Esophagus squamous epithelium (tissue), 5 donors: ENCODE measurements at places on chromosomes 6 and 20. TPM values are rescaled to one million over a fixed set of nuclear protein-coding genes. Genes with fewer than 3 reads are reported as not detected.

Gene OR11A1
- not detected for total RNA-seq

DNA sequence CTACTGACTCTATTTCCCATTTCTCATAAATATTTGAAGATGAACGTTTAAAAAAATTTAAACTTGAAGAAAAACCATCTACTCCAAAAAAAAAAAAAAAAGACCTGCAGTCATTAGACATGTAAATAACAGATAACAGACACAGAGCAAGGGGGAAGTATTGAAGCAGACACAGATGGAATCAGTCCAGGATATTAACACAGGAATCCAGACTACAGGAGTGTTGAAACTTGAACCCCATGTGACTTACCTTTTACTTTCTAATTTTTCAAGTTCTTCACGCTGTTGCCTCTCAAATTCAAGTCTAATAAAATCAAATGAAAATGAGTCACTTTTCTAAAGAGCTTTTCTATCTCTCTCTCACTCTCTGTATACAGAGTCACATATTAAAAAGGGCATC lies 191.8 kb downstream of the KIF16B start:
- H3K27me3 ChIP-seq: no peaks in the 10 kb centered on the region
- no peak overlapping the region for H3K27ac ChIP-seq
- H3K36me3 ChIP-seq: peaks cover 86% of the 10 kb centered on the region
- H3K4me1 ChIP-seq: no peaks in the 10 kb centered on the region
- no peak for DNase-seq
- no peak overlapping the region for H3K4me3 ChIP-seq

Gene CTAGE9
- not detected for total RNA-seq

GRCh38 chr6:26501482-26501986 lies 1.4 kb downstream of the BTN1A1 start:
- no peaks in the 10 kb centered on the region for H3K36me3 ChIP-seq
- H3K27ac ChIP-seq: no peak overlapping the region
- peak overlapping the region; percentile 4 for H3K4me3 ChIP-seq
- H3K4me1 ChIP-seq: peaks cover 13% of the 10 kb centered on the region
- DNase-seq: no peak

- H3K36me3 ChIP-seq: no peaks in the 10 kb centered on the region
- no peak for DNase-seq
- peaks cover 9% of the 10 kb centered on the region for H3K4me1 ChIP-seq
- H3K27me3 ChIP-seq: no peaks in the 10 kb centered on the region
- no peak overlapping the region for H3K4me3 ChIP-seq
Measured at GRCh38 chr20:2365666-2366065, 15.0 kb upstream of the TGM6 start.

DNA sequence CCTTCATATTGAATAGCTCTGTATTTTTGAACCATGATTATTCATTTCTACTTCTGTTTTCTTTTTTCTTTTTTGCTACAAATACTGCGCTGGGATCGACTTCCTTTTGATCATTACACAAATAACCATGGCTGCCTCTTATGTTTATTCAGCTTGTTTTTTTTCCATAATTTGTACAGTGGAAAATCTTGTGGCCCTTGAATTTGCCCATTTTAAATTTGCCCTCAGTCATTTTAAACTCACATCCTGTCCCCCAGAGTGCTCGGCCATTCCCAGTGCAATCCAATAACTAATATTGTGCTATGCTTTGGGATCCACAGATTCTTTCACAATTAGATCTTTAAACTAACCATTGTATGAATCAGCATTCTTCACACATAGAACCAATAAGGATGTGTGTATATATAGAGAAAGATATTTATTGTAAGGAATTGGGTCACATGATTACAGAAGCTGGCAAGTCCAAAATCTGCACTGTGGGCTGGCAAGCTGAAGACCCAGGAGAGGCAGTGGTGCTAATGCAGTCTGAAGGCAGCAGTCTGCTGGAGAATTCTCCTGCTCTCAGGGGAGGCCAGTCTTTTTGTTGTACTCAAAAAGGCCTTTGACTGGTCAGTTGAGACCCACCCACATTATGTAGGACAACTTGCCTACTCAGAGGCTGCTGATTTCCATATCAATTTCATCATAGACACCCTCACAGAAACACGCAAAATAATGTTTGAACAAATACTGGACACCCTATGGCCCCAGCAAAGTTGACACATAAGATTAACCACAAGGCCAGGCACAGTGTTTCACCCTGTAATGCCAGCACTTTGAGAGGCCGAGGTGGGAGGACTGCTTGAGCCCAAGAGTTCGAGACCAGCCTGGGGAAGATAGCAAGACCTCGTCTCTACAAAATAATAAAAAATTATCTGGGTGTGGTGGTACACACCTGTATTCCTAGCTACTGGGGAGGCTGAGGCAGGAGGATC lies 147.1 kb downstream of the MTHFD1L start:
- H3K4me3 ChIP-seq: no peak overlapping the region
- H3K36me3 ChIP-seq: no peaks in the 10 kb centered on the region
- H3K27ac ChIP-seq: no peak overlapping the region
- H3K4me1 ChIP-seq: peaks cover 9% of the 10 kb centered on the region

Gene HSPA12B
- total RNA-seq: 2.9 TPM

Gene FAM50B
- 4.6 TPM for total RNA-seq

GRCh38 chr6:80690551-80691131 lies 584.2 kb downstream of the BCKDHB start:
- no peaks in the 10 kb centered on the region for H3K4me1 ChIP-seq
- H3K36me3 ChIP-seq: no peaks in the 10 kb centered on the region
- H3K4me3 ChIP-seq: no peak overlapping the region
- H3K27me3 ChIP-seq: no peaks in the 10 kb centered on the region
- H3K27ac ChIP-seq: no peak overlapping the region

GRCh38 chr20:37464611-37465010 lies 56.4 kb upstream of the NNAT start:
- H3K4me3 ChIP-seq: no peak overlapping the region
- no peak for DNase-seq
- no peaks in the 10 kb centered on the region for H3K36me3 ChIP-seq
- H3K27me3 ChIP-seq: no peaks in the 10 kb centered on the region

GRCh38 chr20:58852543-58853271 lies at the start of gene GNAS:
Gene GNAS (plus strand): TSS chr20:58852716.
- DNase-seq: no peak
- H3K36me3 ChIP-seq: no peaks in the 10 kb centered on the region
- H3K27ac ChIP-seq: no peak within 1 kb of the TSS
- peaks cover 3% of the 10 kb centered on the region for H3K27me3 ChIP-seq
- peak within 1 kb of the TSS; percentile 64 for H3K4me3 ChIP-seq

DNA sequence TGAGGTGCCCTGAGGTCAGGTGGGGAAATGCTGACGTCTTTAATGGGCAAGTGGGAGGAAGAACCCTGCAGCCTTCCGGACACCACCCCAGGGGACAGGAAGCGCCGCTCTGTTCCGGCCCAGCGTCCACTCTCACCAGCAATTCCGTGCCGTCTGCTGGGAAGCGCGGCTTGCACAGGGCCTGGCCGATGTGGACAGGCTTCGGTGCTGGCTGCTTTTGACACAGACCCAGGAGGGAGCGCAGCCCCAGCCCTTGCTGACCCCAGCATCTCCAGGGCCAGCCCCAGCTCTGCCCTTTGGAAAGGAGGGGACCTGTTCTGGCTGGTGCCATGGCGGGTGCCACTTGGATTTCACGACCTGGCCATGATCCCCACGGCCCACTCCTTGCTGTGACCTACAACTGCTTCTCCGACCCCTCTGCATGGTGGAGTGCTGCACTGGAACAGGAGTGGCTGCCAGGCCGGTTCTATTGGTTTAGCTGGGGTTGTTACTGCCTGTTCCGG lies 123.2 kb downstream of the DLL1 start:
- H3K27me3 ChIP-seq: no peaks in the 10 kb centered on the region
- H3K4me3 ChIP-seq: no peak overlapping the region
- no peak for DNase-seq
- no peaks in the 10 kb centered on the region for H3K36me3 ChIP-seq
- H3K4me1 ChIP-seq: no peaks in the 10 kb centered on the region
- no peak overlapping the region for H3K27ac ChIP-seq

DNA sequence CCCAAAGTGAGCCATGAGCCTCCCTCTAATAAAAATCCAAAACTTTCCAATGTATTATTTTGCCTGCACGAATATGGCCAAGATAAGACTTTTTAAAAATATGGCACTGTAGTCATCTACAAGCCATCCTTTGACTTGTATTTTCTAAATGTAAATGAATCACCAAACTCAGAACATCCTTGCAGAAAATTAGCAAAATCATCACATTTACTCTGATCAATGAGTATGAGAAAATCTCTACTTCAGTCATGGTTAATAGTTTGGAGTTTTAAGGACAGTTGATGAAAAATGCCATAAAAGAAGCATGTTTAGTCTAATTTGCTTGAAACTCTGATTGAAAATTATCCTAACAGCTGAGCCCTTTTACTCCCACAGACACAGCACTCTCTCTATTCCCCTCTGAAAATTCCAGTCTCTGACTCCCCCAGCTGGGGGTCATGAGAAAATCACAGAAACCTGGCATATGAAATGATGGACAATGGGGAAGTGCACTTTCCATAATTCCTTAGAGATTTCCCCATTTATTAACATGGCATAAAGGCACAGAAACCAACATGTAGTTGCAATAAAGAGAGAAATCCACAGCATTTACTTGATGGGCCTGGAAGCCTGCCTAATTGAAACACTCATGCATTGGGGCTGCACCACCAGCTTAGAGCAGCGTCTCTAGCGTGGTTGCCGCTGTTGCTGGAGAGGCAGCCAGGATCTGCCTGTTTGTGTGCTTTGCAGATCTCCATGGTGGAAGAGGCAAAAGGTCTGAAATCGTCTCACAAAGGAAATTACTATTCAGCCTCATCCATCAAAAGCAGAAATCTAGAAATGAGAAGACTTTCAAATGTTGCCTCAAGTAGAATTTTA lies 214.0 kb downstream of the WDR27 start:
- H3K36me3 ChIP-seq: no peaks in the 10 kb centered on the region
- no peak overlapping the region for H3K4me3 ChIP-seq
- no peaks in the 10 kb centered on the region for H3K27me3 ChIP-seq
- DNase-seq: no peak

- H3K4me3 ChIP-seq: peak overlapping the region; percentile 55
- peaks cover 24% of the 10 kb centered on the region for H3K4me1 ChIP-seq
- H3K27ac ChIP-seq: peak overlapping the region; percentile 22
- no peaks in the 10 kb centered on the region for H3K27me3 ChIP-seq
Measured at GRCh38 chr6:149923327-149923986, 536 bp upstream of the RAET1G start.

Gene PDYN
- total RNA-seq: not detected

Gene CST2
- total RNA-seq: not detected

Gene GNAS-AS1
- 0.19 TPM for total RNA-seq

GRCh38 chr6:12618296-12618695 lies 98.3 kb upstream of the PHACTR1 start:
- H3K27me3 ChIP-seq: no peaks in the 10 kb centered on the region
- no peak overlapping the region for H3K27ac ChIP-seq
- H3K36me3 ChIP-seq: no peaks in the 10 kb centered on the region

Gene PRIM2
- total RNA-seq: 10.9 TPM

Gene IFT52
- 8.8 TPM for total RNA-seq

- no peak overlapping the region for H3K4me3 ChIP-seq
- H3K4me1 ChIP-seq: no peaks in the 10 kb centered on the region
- H3K27me3 ChIP-seq: no peaks in the 10 kb centered on the region
- DNase-seq: no peak
Measured at GRCh38 chr6:167956983-167957492, 40.4 kb upstream of the KIF25 start.

DNA sequence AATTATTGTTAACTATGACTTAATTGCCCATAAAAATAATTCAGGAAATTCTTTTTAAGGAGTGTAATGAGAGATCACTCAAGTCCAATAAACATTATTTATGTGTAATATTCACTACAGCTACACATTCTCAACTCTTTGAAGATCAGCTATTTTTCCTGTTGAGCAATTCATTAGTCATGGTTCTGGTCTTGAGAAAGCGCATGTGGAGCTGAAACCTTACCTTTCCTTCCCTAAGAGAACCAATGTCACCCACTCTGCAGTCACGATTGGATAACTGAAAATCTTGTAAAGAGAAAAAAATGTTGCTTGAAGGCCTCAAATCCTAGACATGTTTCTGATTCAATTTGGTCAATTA lies 736.9 kb upstream of the MARCKS start:
- H3K4me3 ChIP-seq: no peak overlapping the region
- H3K36me3 ChIP-seq: no peaks in the 10 kb centered on the region
- no peaks in the 10 kb centered on the region for H3K27me3 ChIP-seq
- DNase-seq: no peak
- no peak overlapping the region for H3K27ac ChIP-seq

GRCh38 chr6:157101166-157101565 lies 222.2 kb downstream of the TMEM242 start:
- DNase-seq: no peak
- H3K27ac ChIP-seq: no peak overlapping the region
- H3K4me1 ChIP-seq: no peaks in the 10 kb centered on the region
- H3K4me3 ChIP-seq: no peak overlapping the region

GRCh38 chr20:1721687-1722512 lies 64.3 kb upstream of the SIRPG start:
- DNase-seq: no peak
- peaks cover 5% of the 10 kb centered on the region for H3K4me1 ChIP-seq
- H3K27me3 ChIP-seq: no peaks in the 10 kb centered on the region
- H3K36me3 ChIP-seq: no peaks in the 10 kb centered on the region
- no peak overlapping the region for H3K4me3 ChIP-seq

GRCh38 chr6:46184114-46184513 lies 13.3 kb upstream of the ENPP5 start:
- no peak overlapping the region for H3K27ac ChIP-seq
- no peaks in the 10 kb centered on the region for H3K27me3 ChIP-seq
- no peaks in the 10 kb centered on the region for H3K4me1 ChIP-seq

Gene MYMX
- not detected for total RNA-seq

DNA sequence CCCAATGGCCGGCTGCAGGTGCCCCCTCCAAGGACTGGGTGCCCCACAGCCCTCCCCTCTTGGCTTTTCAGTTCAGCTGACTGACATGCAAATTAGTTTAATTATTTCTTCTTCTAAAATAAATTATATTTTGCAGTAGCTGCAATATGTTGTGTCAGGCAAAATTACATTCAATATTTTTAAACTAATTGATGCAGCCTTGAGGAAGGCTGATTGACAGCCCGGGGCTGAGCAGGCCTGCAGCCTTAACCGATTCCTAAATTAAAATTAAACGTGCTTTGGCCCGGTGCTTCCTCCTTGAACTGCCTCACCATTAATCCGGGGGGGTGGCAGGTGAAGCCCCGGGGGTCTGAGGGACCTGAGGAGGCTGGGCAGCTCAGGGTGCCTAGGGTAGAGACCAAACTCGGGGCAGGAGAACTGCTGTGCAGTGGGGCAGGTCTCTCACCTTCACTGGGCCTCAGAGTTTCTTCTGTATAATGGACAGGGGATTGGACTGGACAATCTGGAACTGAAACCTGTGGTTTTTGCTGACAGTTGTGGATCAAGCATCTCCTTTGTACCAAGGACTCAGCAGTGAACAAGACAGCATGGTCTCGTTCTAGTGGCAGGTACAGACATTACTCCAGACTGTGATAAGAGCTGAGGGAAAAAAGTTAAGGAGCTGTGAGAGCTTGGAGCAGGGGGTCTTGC lies 72.5 kb downstream of the CD40 start:
- DNase-seq: no peak
- no peaks in the 10 kb centered on the region for H3K36me3 ChIP-seq
- H3K27me3 ChIP-seq: no peaks in the 10 kb centered on the region
- no peak overlapping the region for H3K4me3 ChIP-seq
- H3K4me1 ChIP-seq: no peaks in the 10 kb centered on the region
- no peak overlapping the region for H3K27ac ChIP-seq

Gene ERVFRD-1
- not detected for total RNA-seq
